ENCODE measurements at places on chromosomes 6 and 20.
A peak's percentile ranks its signal among the peaks of the same experiment; 100 is the strongest.

DNA sequence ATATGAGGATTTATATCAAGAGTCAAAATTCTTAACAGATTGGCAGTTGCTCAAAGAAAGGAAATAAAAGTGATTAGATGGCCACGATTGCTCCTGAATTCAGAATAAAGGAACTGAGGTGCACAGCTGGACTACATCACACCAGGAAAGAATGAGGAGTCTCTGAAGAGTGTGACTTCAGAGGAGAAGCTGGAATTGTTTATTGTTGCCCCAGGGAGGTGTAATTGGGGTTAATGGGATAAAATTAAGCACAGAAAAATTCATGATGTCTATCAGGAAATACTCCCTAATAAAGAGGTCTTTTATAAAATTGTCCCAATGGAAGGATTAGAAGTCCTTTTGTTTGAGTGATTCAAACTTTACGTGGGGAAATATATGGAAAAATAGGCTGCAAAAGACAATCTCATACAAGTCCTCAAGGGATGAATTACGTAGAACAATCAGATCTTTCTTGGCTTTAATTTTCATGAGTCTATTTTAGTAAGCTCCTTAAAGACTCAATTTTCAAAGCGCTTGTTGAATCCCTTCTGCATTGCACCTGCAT is 208.6 kb upstream of the RNF217 start:
- no peak for DNase-seq

GRCh38 chr6:31128093-31128676 is 7.9 kb upstream of the CDSN start:
- peak; percentile 76 for DNase-seq

- DNase-seq: no peak
Observed at GRCh38 chr6:160519133-160519532, 144.9 kb downstream of the LPA start.

GRCh38 chr6:48032151-48032550 is 78.8 kb downstream of the PTCHD4 start:
- no peak for DNase-seq

- no peak for DNase-seq
Observed at GRCh38 chr20:4471221-4471620, 250.5 kb upstream of the PRND start.

- no peak for DNase-seq
Observed at GRCh38 chr6:139872665-139873064, 498.2 kb upstream of the CITED2 start.

DNA sequence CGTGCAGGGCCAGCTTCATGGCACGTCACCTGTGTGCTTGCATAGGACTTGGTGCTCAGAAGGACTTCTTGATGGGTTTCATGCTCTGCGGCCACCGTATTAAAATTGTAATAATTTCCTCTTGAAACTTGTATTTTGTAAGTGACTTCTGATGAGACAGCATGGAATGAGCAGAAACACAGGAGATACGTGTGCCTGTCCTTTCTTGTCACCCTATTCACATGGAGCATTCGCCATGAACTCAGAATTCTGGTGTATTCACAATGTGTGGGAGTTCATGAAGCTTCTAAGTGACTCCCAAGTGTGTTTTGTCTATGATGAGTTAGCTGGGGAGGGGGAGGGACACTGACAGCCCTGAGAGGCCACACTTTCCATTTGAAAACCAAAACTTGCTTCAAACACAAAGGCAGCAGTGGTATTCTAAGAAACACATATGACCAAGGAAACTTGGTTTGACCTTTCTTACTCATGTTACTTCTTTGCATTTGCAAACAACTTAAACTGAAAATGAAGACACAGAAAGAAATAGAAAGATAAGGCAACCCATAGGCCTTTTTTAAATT is 92.1 kb upstream of the NEDD9 start:
- no peak for DNase-seq

- DNase-seq: no peak
Observed at GRCh38 chr6:148455225-148455624, 112.6 kb downstream of the SASH1 start.

GRCh38 chr6:109360791-109361190 is 21.5 kb downstream of the CD164 start:
- DNase-seq: no peak

- no peak for DNase-seq
Observed at GRCh38 chr6:111939902-111940301, 66.7 kb upstream of the FYN start.

- DNase-seq: no peak
Observed at GRCh38 chr6:32718879-32719278, 22.3 kb upstream of the HLA-DQA2 start.

DNA sequence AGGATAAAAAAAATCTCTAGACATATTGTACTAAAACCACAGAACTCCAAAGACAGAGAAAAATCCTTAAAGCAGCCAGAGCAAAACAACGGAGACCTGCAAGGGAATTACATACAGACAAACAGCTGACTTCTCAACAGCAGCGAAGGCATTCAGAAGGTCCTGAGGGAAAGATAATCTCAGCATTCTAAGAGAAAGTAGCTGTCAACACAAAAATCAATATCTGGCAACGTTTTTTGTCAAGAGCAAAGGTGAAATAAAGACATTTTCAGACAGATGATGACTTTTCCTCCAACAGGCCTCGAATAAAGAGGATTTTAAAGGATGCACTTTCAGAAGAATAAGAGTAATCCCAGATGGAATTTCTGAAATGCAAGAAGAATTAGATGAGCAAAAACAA is 6.1 kb upstream of the SCGN start:
- DNase-seq: no peak

GRCh38 chr20:36200451-36200850 is 35.8 kb upstream of the AAR2 start:
- no peak for DNase-seq

GRCh38 chr6:98823428-98824161 is 10.8 kb upstream of the POU3F2 start:
- no peak for DNase-seq

Measured in CD4-positive, alpha-beta T cell treated with Interleukin-17A for 1 hour (primary cell).